NB4 (cell line): ENCODE measurements at places on chromosomes 3 and 15.

DNA sequence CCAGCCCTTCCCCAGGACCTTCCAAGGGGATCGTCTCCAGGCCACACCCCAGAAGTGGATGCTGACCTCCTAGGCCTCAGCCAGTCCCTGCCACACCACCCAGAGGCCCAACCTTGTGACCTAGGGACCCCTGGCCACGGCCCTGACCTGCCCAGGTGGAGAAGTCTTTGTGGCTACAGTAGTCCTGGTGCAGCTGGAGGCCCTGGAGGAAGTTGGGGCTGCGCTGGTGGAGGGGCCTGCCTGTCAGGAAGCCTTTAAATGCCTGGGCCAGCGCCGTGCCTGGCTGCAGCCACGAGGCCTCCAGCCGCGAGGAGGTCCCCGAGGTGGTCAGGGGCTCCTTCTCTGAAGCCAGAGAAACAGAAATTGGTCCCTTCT is 23.4 kb downstream of the PLA2G4D start:
- no peak for DNase-seq

DNA sequence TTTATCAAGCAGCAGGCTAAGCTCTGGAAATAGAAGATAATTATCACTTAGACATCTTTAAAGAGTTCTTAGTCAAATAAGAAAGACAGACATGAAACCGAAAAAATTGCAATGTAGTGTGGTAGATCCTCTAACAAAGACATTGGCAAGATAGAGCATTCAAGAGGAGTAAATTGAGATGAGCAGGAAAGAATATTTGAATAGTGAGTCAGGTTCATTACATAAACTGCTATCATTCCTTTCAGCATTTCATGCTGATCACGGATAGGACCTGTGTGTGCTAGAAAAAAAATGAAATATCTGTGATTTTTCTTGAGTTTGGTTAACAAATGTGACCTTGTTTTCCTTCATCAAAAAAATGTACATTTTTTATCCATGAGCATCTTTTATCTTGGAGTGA is 460.9 kb downstream of the OTOL1 start:
- DNase-seq: no peak

DNA sequence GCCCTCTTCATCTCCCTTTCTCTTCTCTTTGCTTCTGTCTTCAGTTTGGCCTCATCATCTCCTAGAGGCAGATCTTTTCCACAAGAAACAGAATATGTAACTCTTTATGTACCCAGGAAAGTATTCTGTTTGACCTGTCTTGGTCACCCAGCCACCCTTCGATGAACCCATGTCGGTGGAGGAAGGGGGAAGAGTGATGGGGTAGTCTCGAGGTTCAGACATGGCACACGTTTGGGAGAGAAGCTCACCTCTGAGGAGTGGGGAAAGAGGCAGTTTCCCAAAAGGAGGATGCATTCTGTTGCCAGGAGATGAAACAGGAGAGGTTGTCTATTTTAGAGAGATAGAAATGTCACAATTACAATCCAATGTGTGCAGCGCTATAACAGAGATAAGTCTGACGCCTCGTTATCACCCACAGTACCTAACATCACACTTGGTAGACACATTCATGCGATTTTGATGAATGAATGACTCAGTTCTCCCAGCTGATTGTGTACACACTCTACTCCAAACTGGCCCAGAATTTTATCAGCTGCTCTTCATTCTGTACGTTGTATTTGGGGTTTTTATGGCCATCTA is 722 bp upstream of the CCDC50 start:
- DNase-seq: no peak

DNA sequence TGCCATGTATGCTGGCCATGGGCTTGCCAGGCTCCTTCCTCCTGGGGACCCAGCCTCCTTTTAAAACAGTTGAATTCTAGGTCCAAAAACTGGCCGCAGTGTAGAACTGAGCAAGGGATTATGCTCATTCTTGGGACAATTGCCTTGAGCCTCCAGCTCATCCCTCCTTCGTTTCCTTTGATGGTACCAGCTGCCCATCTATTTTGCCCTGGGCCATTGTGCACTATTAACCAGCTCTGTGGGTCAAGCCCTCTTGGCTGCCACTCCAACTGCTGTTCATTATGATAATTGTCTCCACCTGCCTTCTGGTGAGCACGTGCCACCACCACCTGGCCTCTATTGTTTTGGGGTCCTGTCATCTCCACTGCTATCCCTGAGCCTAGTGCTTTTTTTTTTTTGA is 75.8 kb upstream of the SYN2 start:
- no peak for DNase-seq

- peak; percentile 82 for DNase-seq
These were observed 29.2 kb downstream of the SLC6A11 start for GRCh38 chr3:10845001-10845761.

DNA sequence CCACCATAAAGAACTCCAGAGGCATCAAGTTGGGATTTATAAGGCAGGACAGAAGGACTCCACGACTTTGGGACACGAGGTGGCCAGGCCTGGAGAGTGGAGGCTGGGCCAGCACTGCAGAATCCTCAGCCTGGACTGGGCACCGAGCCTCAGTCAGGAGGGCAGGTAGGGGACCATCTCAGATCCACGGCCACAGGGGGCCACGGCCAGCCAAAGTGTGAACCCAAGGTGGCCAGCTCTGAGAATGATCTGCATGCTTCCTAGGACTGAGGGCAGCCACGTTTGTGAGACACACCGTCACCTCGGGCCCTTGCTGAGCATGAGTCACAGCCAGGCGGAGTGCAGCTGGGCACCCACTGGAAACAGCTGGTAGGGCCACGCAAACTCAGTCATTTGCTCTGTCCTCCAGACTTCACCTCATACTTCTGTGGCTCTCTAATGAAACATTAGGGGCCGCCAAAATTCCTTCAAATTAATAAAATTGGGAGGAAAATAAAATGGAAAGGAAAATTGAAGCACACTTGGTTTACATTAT is 65.8 kb downstream of the CTNNB1 start:
- no peak for DNase-seq

- DNase-seq: no peak
These were observed 92.3 kb downstream of the RBMS3 start for GRCh38 chr3:29373131-29373680.

GRCh38 chr15:82580713-82581112 is 40.5 kb upstream of the RPS17 start:
- no peak for DNase-seq

- DNase-seq: no peak
These were observed 59.4 kb upstream of the NEO1 start for GRCh38 chr15:72992841-72993252.

- no peak for DNase-seq
These were observed 114.0 kb upstream of the OSTN start for GRCh38 chr3:191085091-191085490.

DNA sequence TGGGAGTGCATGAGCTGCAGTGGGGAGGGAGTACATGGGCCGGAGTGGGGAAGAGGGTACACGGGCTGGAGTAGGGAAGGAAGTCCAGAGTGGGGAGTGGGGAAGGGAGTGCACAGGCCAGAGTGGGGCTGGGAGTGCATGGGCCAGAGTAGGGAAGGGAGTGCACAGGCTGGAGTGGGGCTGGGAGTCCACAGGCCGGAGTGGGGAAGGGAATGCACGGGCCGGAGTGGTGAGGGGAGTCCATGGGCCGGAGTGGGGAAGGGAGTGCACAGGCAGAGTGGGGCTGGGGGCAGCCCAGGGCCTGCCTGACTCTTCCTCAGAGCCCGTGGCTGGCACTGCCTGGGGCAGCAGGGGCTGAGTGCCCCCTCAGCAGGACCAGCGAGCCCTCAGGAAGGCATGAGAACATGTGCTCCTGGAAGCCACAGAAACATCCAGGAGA is 40.7 kb downstream of the KLF15 start:
- DNase-seq: no peak

GRCh38 chr15:34365091-34365825 is 1.7 kb downstream of the LPCAT4 start:
- peak; percentile 53 for DNase-seq

DNA sequence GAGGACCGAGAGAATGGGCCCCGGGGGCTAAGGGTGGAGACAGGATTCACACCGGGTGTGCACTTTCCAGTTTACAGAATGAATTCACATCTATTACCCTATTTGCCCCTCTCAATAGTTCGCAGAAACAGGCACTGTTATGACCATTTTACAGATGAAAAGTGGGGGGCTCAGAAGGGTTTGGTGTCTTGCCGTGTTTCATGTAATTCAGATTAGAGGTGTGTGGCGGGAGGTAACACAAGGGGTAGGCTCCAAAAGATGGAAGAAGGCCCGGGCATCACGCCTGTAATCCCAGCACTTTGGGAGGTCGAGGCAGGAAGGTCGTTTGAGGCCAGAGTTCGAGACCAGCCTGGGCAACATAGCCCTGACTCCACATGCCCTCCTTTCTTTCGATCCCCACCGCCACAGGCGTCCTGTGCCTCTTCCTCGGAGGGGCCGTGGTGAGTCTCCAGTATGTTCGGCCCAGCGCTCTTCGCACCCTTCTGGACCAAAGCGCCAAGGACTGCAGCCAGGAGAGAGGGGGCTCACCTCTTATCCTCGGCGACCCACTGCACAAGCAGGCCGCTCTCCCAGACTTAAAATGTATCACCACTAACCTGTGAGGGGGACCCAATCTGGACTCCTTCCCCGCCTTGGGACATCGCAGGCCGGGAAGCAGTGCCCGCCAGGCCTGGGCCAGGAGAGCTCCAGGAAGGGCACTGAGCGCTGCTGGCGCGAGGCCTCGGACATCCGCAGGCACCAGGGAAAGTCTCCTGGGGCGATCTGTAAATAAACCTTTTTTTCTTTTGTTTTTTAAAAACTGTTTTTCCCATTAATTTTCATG is 3.4 kb downstream of the DUOXA2 start:
- DNase-seq: no peak

GRCh38 chr3:193134856-193135255 is 106.2 kb upstream of the PLAAT1 start:
- no peak for DNase-seq

DNA sequence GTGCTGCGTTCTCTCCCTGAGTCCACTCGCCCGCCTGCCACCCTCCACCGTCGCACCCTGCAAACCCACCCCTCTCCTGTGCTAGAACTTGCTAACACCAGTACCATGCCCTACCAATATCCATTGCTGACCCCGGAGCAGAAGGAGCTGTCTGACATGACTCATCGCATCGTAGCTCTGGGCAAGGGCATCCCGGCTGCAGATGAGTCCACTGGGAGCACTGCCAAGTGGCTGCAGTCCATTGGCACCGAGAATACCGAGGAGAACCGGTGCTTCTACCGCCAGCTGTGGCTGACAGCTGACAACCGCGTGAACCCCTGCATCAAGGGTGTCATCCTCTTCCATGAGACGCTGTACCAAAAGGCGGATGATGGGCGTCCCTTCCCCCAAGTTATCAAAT is 4.9 kb upstream of the ALAS1 start:
- DNase-seq: no peak

DNA sequence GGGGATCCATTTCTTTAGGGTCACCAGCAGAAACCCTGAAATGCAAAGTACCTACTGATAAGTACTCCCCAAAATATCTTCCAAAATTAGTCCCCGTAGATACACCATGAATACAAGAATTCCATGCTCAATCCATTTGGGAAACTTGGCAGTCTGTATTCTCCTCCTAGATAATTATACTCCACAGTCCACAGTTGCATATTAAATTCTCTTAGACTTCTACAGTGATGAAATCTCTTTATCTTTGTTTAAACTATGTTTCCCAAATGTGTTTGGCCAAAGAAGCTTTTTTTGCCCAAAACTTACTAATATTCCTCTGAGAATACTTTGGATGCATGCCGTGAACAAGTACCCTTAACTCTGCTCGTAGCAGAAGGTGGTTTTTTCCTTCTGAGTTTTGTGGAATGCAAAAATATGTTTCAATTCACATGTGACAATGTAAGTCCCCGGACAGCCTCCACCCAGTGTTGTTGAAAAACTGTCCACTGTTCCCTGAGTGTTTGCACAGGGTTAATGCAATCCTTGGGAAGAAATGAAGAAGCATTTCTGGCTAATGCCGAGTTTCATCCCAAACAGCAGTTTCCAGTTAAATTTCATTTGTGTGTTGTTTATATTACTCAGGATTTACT is 126.7 kb downstream of the ARNT2 start:
- no peak for DNase-seq
